ENCODE measurements at places on chromosomes 13 and 19. TPM values are rescaled to one million over a fixed set of nuclear protein-coding genes. Genes with fewer than 3 reads are reported as not detected.

RAB3A gene
- 50.4 TPM for total RNA-seq

OSCAR gene
- 0.47 TPM for total RNA-seq

LILRA1 gene
- 0.16 TPM for total RNA-seq

ZNF575 gene
- 0.62 TPM for total RNA-seq

ZNF226 gene
- 53.0 TPM for total RNA-seq

FKBP8 gene
- 118 TPM for total RNA-seq

VSIG10L gene
- total RNA-seq = 0.62 TPM

CPB2 gene
- not detected for total RNA-seq

MYO16 gene
- total RNA-seq = 105 TPM

HCST gene
- total RNA-seq = not detected

FUT2 gene
- total RNA-seq = not detected
